ENCODE measurements at places on chromosomes 6 and 20. TPM values are rescaled to one million over a fixed set of nuclear protein-coding genes. Genes with fewer than 3 reads are reported as not detected.

Gene PCSK2
- total RNA-seq = not detected

Gene SLCO4A1
- total RNA-seq = 23.0 TPM

Gene LMBRD1
- total RNA-seq = 51.6 TPM

Gene BNIP5
- not detected for total RNA-seq

- no peak for DNase-seq
Observed at GRCh38 chr6:74899416-74899815, 306.4 kb downstream of the COL12A1 start.

DNA sequence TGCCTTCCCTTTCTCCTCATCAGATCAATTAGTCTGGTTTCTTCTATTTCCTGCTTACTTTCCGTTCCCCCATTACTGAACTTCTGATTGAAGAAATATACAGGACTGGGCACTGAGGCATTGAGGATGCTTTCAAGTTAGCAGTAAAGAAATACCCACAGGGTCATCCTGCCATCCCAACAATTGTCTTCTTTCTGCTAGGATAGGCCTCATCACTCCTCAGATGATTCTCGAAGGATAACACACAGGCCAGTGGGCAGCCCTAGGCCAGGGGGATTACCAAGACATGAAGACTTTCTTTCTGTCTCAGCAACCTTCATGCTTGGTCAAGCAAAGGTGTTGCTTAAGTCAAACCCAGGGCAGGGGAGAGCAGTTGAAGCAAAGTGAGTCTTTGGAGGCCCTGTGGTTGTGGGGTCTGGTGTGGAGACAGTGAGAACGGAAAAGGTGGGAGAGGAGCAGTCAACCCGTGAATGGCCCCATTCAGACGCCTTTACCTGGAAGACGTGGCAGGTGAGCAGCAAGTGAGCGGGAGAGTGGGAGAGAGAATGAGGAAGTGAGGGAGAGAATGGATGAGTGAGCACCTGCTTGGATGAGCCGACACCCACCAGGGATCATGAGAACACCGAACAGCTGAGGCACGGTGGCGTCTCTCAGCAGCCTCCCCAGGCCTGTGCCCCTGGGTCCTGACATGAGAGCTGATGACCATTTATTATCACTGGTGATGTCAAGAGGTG, 462.9 kb downstream of the PREX1 start:
- DNase-seq = no peak

GRCh38 chr6:89782222-89782621, 37.4 kb downstream of the MDN1 start:
- DNase-seq = no peak

- no peak for DNase-seq
Observed at GRCh38 chr20:16063881-16064280, 509.4 kb downstream of the KIF16B start.

- DNase-seq = peak; percentile 88
Observed at GRCh38 chr6:73461537-73462350, at the start of gene MTO1. Gene MTO1 (plus strand): TSS chr6:73461737. CDS start chr6:73461855, 118 bp downstream.

GRCh38 chr6:33949877-33950435, 146.2 kb upstream of the MLN start:
- DNase-seq = no peak

GRCh38 chr20:38132910-38133501, 32.1 kb downstream of the TGM2 start:
- DNase-seq = no peak
